ENCODE measurements at places on chromosomes 7 and 10.

DNA sequence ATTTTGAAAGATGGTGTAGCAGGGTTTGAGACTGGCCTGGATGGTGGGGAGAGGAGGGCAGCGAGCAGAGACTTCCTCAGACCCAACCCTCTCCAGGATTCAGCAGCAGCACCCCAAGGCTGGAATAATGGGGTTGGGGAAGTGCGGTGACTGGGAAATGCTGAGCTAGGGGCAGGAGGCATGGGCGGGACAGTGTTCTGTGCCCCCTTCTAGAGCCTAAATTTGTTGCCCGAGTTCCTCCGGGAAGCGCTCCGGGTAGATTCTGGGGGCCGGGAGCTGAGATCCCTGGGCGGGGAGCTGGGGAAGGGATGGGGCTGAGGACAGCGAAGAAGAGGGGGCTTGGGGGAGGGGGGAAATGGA lies at the start of gene CHAT:
Gene CHAT, plus strand, starts transcription at position 156 of the 360 bp plus-strand sequence. Its CDS starts 153 bp downstream, at position 309.
- DNase-seq: no peak

DNA sequence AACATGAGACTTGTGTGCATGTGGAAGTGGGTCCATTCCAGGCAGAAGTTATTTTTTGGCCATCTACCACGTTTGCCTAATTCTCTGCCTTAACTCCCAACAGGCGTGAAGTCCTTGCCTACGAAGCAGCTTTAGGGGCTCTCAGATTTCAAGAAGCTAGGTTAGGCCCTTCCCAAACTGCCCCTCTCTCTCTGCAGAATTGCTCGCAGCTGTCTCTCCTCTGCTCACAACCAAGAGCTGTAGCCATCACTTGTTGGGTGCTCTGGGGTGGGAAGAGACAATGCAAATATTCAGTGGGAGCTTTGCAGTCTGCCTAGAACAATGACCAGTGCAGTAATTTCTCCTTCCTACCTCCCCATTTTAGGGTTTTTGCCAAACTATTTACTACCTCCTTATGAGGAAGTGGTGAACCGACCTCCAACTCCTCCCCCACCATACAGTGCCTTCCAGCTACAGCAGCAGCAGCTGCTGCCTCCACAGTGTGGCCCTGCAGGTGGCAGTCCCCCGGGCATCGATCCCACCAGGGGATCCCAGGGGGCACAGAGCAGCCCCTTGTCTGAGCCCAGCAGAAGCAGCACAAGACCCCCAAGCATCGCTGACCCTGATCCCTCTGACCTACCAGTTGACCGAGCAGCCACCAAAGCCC lies 24.9 kb downstream of the CYP17A1 start:
- no peak for DNase-seq

DNA sequence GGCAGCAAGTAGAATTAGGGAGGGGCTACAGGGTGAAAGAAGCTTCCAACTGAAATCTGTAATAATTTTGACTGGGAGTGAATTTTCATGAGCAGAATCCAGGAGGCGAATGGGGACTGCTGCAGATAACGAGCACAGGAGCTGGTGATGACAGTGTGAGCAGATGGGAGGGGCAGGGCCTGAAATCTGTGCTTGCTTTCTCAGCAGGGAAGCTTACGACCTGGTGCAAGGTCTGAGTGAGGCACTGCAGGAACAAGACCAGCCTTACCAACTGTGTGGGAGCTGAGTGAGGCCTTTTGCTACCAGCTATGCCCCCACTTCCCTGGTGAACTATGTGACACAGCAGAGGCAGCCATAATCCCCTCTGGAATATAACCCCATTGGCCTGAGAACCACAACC lies 109.8 kb downstream of the HPSE2 start:
- no peak for DNase-seq

GRCh38 chr7:119935418-119936025 lies 337.5 kb upstream of the KCND2 start:
- peak; percentile 16 for DNase-seq

DNA sequence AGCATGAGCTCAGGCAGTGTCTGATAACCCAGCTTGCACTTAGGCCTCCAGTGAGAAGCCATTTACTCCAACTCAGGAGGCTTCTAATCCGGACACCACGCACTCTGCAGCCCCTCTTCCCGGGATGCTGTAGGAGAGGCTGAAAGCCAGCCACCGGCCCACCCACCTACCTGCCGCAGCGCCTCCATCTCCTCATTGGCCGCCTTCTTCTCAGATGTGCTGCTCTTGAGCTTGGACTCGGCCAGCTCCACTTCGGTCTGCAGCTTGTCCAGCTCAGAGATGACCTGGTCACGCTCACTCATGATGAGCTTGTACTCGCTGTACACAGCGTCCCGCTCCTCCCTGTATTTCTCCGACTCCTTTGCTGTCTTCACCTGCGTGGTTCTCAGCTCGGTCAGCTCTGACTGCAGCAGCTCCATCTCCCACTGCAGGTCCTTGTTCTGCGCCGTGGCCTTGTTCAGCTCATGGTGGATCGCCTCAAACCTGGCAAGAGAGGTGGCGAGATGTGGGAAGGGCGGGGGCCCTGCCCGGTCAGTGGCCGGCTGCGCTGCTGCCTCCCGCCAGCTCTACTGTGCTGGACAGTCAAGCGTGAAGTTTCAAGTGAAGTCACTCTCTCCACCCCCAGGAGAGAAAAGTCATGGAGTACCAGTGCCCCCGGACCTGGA lies 84.7 kb downstream of the DLG5 start:
- no peak for DNase-seq

DNA sequence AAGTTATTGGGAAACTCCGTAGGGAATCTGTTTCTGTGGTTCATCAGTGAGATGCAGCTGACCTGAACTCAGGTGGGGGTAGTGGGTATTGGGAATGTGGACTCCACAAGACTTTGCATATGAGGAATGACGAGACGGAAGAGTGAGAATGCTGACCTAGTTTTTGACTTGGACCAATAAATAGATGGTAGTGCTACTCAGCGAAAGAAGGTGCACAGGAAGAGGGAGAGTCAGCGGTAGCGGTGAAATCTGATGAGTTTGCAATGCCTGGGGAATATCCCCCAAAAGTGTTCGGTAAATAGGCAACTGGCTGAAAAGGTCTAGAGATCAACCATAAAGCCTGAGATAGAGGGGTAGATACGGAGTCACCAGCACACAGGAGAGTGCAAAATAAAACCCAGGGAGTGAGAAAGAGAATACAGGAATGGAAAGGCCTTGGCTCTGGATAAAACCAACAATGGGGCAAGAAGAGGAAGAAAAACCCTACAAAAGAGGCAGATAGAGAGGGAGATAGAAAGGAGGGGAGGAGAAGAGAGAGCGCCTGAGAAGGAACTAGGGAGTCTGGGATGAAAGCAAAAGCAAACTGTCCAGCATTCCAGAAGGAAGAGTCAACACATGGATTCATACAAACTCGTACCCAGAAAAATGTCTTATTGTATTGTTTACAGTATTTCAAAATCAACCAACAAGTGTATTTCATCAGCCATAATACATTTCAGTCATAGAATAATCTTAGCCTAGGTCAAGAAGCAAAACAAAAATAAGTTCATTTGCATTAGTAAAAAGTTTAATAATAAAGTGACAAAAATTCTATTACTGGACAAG lies 5.4 kb downstream of the ARHGAP21 start:
- no peak for DNase-seq

- no peak for DNase-seq
Observed at GRCh38 chr7:133060004-133060403, 21.9 kb downstream of the CHCHD3 start.

DNA sequence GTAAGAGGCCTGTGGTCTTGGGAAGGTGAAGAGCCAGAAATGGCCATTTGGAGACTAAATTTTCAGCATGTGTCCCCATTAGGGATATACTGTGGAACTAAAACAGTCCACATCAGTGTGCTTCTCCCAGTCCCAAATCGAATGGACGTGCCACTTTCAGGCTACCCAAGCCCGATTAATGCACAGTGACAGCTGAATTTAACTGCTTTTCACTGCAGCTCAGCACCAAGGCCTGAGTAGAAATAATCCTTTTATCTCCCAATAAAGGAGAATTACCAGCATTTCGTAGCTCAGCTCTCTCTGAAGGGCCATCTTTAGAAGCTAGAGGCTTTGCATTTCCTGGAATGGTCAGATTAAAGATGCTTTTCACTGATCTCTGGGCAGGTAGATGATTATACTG lies 183.3 kb downstream of the NPSR1 start:
- no peak for DNase-seq

DNA sequence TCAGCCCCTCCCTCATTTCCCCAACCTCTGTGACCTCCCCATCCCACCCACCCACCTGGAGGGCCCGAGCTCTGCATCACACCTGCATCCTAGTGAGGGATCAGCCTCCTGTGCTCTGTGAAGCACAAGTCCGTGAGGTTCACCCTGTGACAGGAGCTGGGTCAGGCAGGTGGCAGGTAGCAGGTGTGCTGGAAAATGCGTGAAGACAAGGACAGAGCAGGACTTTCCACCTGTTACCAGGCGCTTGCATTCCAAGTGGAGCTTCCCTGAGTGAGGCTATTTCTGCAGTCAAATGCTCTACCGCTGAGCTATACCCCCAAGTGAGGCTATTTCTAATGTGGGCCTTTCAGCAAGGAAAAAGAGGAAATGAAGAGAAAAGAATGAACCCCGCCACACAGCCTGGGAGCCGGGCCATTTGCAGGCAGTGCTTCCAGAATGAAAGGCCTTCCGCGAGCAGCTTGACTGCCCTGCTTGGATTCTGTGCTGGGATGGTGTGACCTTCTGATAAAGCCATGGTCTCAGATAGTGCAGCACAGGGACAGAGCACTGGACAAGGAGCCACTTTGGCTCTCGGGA lies 13.3 kb upstream of the CPXM2 start:
- no peak for DNase-seq

DNA sequence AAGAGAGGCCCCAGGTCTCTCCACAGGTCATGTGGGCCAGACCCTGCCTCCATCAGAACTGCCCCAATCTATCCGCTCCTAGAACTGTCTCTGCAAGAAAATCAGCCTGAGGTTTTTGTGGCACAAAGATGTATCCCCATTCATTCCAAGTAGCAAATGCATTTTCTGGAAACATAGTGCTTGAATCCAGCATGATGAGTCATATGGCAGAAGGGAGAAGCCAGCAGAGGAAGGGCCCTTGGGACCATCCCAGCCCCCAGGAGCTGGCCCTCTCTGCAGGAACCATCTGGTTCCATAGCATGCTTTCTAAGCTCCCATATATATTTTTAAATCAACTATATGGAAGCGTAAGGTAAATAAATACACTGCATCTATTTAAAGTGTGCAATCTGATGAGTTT lies 563.2 kb downstream of the GALNT17 start:
- no peak for DNase-seq

DNA sequence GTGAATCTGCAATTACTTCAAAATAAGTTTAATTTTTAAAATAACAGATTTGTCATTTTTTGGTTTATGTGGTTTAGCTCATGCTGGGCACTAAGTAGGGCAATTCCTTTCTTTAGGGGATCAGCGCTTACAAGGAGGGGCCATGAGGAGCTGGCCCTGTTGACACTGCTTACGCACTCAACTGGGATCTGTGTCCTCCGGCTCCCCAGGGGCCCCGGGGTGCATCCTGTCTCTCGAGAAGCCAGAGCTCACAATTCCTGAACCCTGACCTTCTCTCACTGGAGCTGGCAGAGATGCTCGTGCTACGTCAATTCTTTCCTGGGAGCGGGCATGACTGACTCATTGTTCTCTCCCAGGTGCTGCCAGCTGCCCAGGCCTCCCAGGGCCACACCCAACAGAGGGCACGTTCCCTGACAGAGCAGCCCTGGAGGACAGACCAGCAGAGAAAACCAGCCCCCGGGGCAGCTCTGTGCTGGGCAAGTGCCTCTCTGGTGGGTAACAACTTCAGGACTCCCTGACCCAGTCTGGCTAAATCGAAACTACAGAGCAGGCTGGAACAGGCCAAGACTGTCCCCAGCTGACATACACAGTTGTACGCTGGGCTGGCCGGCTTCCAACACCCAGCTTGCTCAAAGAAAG lies 36.8 kb downstream of the CTBP2 start:
- DNase-seq: peak; percentile 57

DNA sequence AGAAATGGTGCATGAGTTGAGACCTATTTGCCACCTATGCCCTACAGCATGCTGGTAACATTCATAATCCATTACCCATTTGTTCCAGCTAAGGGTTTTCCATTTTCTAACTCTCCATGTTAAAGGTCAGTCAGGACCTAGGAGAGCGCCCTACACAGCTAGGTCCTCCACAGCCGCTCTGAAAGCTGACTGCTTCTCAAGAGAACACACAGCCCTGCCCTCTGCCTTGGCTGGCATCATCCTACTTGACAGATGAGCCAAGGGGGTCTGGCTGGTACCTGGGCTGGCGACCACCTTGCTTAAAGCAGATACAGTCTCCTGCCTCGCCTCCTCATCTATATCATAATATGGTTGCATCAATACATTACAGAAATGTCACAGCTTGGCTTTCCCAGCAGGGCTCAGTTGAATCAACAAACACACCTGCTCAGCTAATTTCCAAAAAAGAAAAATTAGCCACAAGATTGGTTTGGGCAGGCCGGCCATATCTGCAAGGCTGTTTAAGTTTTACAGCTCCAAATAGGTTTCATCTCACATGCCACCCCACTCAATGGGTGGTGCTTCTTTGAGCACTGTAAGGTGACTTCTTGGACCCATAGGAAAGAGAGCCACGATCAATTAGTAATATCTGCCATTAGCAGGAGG lies 17.3 kb downstream of the TLL2 start:
- no peak for DNase-seq

DNA sequence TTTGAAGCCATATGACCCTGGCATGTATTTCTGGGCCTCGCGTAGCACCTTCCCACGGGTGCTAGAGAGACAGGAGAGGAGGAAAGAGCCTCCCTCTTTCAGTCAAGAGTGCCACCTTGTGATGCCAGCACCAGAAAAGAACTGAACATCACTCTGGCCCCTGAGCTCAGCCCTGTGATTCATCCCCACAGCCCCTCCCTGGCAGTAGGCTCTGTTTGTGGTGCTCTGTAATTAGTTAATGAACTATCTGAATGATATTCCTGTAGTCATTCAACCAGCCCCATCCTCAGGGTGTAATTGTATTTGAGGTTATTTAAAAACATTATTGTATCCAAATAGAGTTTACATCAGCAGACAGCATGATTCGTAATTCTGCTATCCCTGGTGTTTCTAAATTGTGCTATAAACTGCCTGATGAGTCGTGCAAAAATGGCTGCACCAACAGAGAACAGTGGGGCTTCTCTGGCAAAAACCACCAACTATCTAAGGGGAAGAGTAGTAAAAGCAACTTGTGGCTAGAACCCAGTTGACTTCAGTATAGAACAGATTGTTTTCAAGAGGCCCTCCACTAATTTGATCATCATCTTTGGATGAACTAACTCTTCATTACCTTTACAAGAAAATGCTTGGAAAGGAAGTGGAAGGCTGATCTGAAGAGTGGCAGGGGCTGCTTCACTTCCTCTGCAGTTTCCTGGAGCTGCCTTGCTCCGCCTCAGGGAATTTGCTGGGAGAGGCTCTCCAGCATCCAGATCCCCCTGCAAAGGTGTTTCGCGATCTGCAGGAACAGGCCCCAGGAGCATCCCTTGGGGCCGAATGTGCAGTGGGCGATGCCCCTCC lies 23.7 kb upstream of the TIAL1 start:
- DNase-seq: no peak

GRCh38 chr7:131096267-131096927 lies 231.3 kb upstream of the MKLN1 start:
- DNase-seq: no peak

- no peak for DNase-seq
Observed at GRCh38 chr10:44437840-44438511, 53.1 kb upstream of the CXCL12 start.

Data from epithelial cell of proximal tubule (primary cell).